Activated CD8-positive, alpha-beta memory T cell treated with anti-CD3 and anti-CD28 coated beads, Interleukin-2, amount 10 ng/mL, durations not matched to agents 7 days and 5 days (primary cell): ENCODE measurements at places on chromosomes 16 and 17. TPM values are rescaled to one million over a fixed set of nuclear protein-coding genes. Genes with fewer than 3 reads are reported as not detected.

DNA sequence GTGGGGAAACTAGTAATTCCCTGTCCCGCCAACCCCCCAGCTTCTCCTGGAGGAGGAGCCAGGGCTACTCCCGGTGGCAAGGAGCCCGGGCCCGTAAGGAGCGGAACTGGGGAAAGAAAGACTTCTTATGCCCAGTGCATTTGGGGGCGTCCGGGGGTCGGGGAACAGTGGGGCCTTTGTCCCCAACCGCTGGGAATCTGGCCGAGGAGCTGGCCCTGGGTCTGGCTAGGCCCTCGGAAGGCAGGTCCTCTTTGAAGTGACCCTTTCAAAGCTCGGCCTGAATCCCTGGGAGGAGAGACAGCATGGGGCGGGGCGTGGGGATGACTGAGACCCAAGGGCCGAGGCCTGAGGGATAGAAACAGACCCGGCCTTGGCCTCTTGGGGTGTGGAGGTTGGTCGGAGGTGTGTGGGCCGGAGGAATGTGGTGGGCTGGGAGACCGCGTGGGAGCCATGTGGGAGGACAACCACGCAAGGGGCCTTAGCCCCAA, 6.0 kb downstream of the ARHGAP23 start:
- no peak overlapping the region for H3K4me3 ChIP-seq
- H3K27ac ChIP-seq: no peak overlapping the region
- H3K27me3 ChIP-seq: peaks cover 24% of the 10 kb centered on the region
- H3K36me3 ChIP-seq: no peaks in the 10 kb centered on the region
- peaks cover 2% of the 10 kb centered on the region for H3K4me1 ChIP-seq

GRCh38 chr17:63463771-63464170, 13.1 kb upstream of the ACE start:
- peaks cover 21% of the 10 kb centered on the region for H3K27me3 ChIP-seq
- H3K4me1 ChIP-seq: no peaks in the 10 kb centered on the region
- H3K36me3 ChIP-seq: no peaks in the 10 kb centered on the region
- H3K27ac ChIP-seq: no peak overlapping the region
- no peak for DNase-seq

DNA sequence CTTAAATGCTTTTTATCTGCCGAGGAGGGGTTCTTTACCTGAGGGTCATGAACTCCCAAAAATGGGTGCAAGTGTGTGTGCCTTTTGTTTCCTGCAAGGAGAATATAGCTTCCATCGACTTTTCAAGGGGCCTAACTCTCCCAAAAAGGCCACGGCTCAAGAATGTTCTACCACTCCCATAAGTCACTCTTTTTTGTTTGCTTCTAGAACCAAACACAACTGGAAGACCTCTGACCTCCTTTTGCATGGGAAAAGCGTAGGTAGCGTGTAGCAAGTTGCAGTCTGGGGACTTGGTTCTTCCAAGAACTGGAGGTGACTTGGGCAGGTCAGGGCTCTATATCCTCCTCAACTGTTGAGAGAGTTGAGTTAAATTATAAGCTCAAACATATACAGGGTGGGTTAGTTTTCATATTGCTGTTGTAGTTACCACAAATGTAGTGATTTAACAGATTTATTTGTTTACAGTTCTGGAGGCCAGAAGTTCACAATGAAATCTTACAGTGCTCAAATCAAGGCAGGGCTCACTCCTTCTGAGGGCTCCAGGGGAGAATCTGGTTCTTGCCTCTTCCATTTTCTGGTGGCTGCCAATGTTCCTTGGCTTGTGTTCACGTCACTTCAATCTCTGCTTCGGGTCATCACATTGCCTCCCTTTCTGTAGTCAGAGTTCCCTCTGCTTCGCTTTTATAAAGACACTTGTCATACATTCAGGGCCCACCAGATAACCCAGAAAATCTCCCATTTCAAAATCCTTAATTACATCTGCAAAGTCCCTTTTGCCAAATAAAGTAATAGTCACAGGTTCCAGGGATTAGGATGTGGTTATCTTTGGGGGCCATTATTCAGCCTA, 1.4 kb downstream of the TMEM97 start:
- H3K36me3 ChIP-seq: peaks cover 9% of the 10 kb centered on the region
- H3K4me3 ChIP-seq: peak overlapping the region; percentile 94
- H3K4me1 ChIP-seq: peaks cover 42% of the 10 kb centered on the region
- no peak for DNase-seq
- H3K27me3 ChIP-seq: no peaks in the 10 kb centered on the region

The CNGB1 gene
- total RNA-seq: not detected
